ENCODE measurements at places on chromosomes 7 and 10. TPM values are rescaled to one million over a fixed set of nuclear protein-coding genes. Genes with fewer than 3 reads are reported as not detected.

Gene CYP2C9
- total RNA-seq = 2.8 TPM

- H3K4me1 ChIP-seq = peaks cover 28% of the 10 kb centered on the region
- H3K27me3 ChIP-seq = peaks cover 7% of the 10 kb centered on the region
- H3K4me3 ChIP-seq = peak within 1 kb of the TSS; percentile 98
- H3K36me3 ChIP-seq = no peaks in the 10 kb centered on the region
- peak within 1 kb of the TSS; percentile 90 for H3K27ac ChIP-seq
Measured at GRCh38 chr7:35037211-35037525, at the start of gene DPY19L1. Gene DPY19L1 (minus strand): TSS chr7:35037485. CDS start chr7:35037394, 91 bp downstream.

DNA sequence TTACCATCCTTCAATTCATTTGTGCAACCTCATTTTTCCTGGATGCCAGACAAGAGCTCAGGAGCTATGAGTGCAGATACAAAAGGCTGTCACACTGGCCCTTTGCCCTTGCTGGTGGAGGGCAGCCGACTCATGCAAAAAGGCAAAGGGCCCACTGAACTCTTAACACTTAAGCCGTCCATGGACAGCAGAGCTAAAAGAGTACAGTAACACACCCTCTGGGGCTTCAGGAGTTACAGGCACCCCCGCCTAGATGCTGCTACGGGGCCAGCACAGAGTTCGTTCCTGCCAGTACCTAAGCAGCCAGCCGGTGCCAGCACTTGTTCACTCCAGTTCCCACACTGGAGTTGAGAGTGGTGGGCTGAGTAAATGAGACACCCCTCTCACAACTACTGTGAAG lies 69.9 kb upstream of the MRLN start:
- H3K27ac ChIP-seq = no peak overlapping the region
- H3K4me1 ChIP-seq = peaks cover 4% of the 10 kb centered on the region
- H3K27me3 ChIP-seq = no peaks in the 10 kb centered on the region
- DNase-seq = no peak

DNA sequence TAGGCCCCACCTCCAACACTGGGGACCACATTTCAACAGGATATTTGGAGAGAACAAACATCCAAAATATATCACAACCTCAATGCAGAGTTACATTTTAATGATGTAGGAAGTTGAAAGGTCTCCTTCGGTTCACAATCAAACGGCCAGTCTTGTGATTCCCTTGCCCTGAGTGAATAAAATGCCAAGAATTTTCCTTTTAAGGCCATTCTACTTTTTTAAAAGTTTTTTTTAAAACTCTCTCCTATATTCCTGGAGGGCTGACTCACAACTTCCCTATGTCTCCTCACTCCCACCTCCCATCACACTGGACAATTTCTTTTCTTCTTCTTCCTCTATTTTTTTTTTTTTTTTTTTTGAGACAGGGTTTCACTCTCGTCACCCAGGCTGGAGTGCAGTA lies 693.6 kb upstream of the AUTS2 start:
- no peak overlapping the region for H3K4me3 ChIP-seq
- DNase-seq = no peak
- no peaks in the 10 kb centered on the region for H3K36me3 ChIP-seq
- peaks cover 3% of the 10 kb centered on the region for H3K27me3 ChIP-seq
- H3K4me1 ChIP-seq = no peaks in the 10 kb centered on the region

- H3K27ac ChIP-seq = no peak overlapping the region
- no peaks in the 10 kb centered on the region for H3K36me3 ChIP-seq
- no peak for DNase-seq
Measured at GRCh38 chr7:76206633-76207032, 4.9 kb downstream of the SRRM3 start.

Measured in type B pancreatic cell (in vitro differentiated cells).